ENCODE measurements at places on chromosomes 4 and X.

- peak; percentile 72 for DNase-seq
Observed at GRCh38 chr4:40629401-40630334, at the start of gene RBM47. Gene RBM47, minus strand, starts transcription at chr4:40629864. Its CDS starts 190,971 bp downstream, at chr4:40438893.

GRCh38 chr4:78784236-78784865 lies 8.2 kb downstream of the BMP2K start:
- peak; percentile 55 for DNase-seq

DNA sequence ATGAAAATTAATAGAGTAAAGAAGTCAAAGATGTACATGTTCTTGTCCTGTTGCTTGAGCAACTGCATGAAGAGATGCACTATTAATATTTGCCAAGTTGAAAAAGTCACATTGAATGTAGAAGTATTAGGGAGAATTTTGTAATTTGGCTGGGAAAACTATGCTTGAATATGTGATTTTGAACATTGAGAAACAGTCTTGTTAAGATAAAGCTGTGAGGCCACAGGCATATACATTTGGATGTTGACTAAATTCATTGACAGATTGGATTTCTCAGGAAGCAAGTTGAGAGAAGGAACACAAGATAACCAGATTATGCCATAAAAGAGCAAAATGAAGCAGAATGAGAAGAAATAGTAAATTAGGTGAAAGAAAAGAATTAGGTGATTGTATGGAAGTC lies 1777.5 kb upstream of the PCDH7 start:
- DNase-seq, result no peak

DNA sequence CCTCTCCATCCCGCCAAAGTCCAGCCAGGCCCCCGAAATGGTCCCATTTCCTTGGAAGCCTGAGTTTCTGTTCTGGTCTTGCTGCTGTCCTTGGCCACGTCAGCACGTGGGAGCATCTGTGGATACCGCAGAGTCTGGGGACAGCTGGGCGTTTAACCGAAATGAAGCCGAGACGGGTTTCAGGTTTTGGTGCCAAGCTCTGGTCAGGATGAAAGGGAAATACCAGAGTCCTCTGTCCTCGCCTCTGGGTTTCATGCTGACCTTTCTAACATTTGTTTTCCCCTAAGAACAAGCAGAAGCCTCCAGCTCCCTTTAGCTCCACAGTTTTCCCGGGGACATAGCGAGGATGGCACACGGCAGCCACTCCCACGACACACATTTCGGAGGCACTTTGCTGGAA lies 19.7 kb downstream of the SHOX start:
- no peak for DNase-seq

- no peak for DNase-seq
Observed at GRCh38 chr4:130705023-130705422, 1609.1 kb downstream of the C4orf33 start.

DNA sequence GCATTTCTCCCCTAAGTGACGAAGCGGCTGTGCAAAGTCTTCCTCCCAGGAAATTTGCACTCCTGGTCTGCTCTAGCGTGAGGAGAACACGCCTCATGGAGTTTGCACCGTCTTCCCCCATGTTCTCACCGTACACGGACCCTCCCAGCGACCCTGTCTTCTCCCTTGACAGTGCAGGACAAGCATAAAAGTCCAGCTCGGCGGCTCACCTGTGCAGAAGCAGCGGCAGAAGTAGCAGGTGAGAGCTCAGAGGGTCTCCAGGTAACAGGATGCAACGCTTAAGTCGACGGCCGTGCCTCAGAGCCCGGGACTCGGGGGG lies 314 bp downstream of the P2RY8 start:
- DNase-seq, result no peak

- no peak for DNase-seq
Observed at GRCh38 chr4:164706675-164707074, 47.3 kb upstream of the SMIM31 start.

DNA sequence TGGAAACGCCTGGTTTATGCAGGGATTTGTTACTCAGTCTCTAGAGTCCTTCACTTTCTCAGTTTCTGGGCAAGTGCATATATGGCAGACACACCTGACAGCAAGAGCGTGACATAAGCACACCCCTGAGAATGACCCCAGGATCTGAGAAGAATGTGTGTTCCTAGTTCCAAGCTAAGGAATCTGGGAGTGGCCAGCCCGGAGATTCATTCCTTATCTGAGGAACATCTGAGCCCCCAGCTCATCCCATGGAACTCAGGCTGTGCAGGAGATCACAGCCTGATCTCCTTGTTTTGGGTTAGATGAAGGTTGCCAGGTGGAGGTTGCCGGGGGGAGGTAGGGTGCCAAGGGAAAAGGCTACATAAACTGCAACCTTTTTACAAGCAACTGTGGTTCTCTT lies 23.8 kb upstream of the KIAA0232 start:
- no peak for DNase-seq

DNA sequence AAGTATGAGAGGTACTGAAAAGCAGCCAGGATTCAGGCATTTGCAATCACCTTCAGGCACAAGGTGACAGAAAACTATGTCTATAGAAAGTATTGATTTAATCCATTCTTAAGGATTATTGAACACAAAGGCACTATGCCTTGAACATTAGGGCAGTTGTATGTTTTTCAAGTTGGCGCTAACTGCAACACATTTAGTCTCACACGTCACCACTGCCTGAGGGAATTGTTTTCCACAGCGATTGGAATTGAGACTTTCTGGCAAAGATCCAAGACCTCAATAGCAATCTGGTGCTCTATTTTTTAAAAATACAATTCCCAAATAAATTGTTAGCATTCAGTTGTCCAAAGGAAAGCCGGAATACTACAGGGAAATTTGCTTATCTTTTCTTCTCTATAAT lies 52.7 kb upstream of the FTHL17 start:
- peak; percentile 50 for DNase-seq

GRCh38 chr4:54898056-54898562 lies 227.3 kb downstream of the KDR start:
- DNase-seq, result no peak

- no peak for DNase-seq
Observed at GRCh38 chr4:40365766-40366165, 30.6 kb downstream of the CHRNA9 start.

DNA sequence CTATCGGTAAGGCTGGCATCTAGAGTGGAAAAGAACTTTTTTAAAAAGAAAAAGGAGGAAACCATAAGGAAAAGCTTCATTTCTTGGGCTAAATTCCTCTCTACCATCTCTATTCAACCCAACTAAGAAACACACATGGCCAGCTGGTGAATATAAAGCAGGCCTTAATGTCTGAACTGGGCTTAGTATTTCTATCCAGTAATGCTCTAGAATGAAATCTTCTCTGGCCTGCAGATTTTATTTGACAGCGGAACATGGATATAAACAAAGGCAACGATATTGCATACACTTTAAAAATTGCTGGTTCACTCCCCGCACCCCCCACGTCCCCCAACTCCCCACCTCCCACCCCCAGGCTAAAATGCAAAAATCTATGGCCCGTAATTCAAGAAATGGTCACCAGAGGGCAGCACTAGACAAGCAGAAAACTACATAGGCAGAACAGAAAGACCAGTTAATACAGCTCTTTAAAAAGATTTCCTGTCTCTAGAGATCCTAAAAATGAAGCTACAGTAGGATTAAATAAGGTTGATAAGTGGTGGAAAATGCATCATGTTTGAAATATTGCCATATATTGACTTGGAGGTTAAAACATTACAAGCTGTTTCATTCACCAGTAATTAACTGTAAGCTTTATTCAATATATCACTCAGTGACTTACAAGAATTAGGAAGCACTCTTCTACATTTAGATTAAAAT lies 155.2 kb upstream of the GALNT7 start:
- DNase-seq, result peak; percentile 76

DNA sequence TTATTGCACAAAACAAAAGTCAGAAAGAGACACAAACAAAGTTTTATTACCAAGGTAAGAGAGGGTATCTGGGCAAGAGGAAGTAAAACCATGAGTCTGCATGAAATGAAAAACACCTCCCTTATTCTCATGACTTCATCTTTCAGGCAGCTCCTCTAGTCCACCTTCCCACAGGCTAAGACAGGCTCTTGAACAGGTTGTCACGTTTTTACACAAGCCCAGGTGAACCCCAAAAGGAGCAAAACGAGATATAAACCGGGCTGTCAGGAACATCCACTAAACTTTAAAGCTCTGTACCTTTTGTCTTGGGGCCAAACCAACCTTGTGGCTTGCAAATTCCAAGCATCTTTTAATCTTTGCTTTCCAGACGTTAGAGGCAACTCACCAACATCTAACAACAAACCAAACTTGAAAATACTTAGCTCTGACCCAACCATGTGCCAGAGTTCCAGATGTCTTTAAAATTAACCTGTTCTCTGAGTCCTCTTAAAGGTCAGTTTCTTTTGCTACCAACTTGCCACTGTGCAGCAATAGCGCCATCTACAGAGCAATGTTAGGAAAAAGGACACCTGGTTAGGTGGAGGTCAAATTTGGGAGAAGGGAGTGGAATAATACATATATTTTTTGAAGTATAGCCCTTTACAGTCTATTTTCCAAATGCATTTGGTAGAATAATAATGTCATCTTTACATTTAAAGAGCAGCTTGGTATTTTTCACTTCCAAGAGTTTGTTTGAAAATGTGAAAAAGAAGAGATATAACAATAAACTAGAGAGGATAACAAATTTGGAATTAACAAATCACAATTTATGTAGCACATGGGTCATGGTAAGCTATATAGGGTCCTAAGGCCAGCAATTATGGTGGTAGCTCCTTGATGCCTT lies 73.1 kb downstream of the QRFPR start:
- peak; percentile 10 for DNase-seq

DNA sequence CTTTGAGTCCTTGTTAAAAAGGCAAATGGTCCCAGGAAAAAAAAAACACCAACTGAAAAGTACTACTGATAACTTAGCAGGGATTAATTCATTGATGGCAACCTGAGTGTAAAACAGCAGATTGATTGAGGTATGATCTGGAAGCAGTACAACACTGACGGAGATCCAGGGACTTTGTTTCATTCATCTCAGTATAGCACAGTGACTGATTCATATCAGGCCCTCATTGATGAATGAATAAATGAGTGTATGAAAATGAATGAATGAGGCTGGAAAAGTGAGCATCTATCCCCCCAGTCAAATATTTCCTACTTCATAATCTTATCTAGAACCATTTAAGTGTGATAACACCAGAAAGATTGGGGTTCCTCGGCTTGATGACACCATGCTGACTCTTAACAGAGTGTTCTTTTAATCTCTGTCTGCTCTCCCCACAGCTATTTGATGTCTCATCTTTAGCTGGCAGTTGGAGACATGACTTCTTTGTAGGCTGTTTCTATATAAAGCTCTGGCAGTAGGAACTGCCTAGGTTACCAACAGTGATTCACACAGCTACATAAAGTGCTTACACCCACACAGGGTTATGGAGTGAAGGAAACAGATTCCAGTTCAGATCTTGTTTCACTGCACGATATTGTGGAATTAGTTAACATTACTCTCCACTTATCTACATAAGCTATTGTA lies 18.6 kb upstream of the RNF128 start:
- peak; percentile 5 for DNase-seq

DNA sequence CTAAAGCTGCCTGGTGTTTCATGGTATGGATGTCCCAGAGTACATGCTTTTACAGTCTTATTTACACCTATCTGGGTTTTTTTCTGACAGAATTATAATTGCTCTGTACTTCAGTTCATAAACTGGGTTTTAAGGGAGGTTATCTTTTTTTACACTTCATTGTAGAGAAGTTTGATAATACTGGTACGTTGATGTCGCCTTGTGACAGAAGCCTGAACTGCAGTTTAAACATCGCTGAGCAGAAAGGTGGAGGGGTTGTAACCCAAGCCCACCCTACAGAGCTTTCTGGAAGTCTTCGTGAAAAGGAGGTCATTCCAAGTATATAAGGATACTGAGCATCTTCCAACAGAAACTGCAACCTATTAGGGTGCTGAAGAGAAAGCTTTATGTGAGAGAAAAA lies 46.4 kb downstream of the BEX1 start:
- DNase-seq, result no peak

- DNase-seq, result no peak
Observed at GRCh38 chr4:163694385-163694784, 199.9 kb downstream of the TMA16 start.

- DNase-seq, result peak; percentile 85
Observed at GRCh38 chr4:94757192-94758140, at the start of gene BMPR1B. Gene BMPR1B, plus strand, starts transcription at chr4:94757955. Its CDS starts 346,470 bp downstream, at chr4:95104425.

DNA sequence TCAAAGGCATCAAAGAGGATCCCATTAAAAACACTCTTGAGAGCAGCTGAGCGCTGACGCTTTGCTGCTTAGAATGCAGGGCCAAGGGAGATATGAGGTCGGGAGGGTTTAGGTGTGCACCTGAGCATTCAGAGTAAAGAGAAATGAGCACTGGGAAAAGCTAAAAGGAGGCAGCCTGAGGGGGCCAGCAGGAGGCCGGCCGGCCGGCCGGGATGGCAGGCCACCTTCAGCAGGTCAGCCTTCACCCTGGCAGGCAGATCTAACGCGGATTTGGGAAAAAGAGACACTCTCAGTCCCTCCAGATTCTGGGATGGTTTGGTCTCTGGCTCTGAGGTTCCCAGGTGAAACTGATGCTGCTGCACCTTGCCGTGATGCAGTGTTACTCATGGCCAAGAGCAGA lies 393.5 kb downstream of the TRIML1 start:
- DNase-seq, result no peak

GRCh38 chr4:165785337-165785736 lies 87.7 kb upstream of the TLL1 start:
- no peak for DNase-seq

GRCh38 chr4:26509681-26510333 lies 19.5 kb upstream of the CCKAR start:
- DNase-seq, result peak; percentile 67

DNA sequence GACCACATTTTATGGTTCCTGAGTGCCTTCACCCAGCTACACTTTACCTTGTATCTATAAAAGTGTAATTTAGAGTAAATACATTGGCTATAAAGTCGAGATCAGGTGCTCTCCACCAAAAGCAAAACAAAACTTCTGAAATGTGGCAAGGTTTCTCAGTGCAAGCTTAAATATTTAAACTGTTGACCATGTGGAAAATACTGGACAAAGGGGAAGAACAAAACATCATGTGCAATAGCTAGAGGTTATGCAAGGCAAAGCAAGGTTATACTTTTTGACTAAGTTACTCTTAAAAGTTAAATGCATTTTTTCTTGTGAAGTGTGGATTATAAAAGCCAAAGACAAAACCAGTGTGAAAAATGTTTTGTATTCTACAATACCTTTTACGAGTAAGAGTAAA lies 55.9 kb downstream of the UGT2A2 start:
- DNase-seq, result no peak

GRCh38 chrX:125439194-125439849 lies 119.7 kb downstream of the TEX13C start:
- DNase-seq, result no peak

DNA sequence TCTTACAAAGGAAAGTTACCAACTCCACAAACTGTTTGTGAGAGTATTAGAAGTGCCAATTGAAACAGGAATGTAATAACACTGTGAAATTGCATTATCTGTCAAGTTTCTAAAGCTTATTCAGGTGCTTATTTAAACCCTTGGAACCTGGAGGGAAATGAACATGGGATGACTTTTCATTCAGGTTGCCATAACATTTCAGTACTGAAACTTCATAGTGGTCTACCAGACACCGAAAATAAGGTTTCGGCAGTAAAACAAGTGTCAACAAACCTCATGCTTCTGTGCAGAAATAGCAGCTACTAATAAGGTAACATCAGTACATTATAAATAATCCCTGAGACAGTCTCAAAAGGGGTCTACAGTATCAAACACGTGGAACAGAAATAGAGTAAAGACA lies 890.7 kb upstream of the INTU start:
- no peak for DNase-seq
